ENCODE measurements at places on chromosomes 7 and 10.

DNA sequence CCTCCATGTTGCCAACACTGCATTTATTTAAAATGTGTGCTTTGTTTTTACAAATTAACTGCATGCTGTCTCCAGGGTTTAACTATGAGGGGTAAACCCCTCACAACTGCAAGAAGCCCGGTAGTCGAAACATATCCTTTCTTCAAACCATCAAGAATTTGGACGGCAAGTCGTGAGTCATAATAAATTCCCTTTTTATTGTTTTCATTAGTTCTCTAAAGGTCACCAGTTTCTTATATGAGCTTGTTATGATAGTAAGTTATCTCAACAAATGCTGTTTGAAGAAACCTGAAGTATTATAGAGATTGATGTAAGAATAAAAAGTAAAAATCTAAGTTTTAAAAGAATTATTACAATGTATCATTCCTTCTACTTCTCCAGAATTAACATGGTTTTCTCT is 12.2 kb upstream of the FIGNL1 start:
- no peak for DNase-seq

- peak; percentile 97 for DNase-seq
Observed at GRCh38 chr7:5822742-5823503, 41.5 kb upstream of the RNF216 start.

- no peak for DNase-seq
Observed at GRCh38 chr10:70364772-70365091, 17.7 kb downstream of the LRRC20 start.

- no peak for DNase-seq
Observed at GRCh38 chr7:136685501-136686173, 182.8 kb upstream of the CHRM2 start.

DNA sequence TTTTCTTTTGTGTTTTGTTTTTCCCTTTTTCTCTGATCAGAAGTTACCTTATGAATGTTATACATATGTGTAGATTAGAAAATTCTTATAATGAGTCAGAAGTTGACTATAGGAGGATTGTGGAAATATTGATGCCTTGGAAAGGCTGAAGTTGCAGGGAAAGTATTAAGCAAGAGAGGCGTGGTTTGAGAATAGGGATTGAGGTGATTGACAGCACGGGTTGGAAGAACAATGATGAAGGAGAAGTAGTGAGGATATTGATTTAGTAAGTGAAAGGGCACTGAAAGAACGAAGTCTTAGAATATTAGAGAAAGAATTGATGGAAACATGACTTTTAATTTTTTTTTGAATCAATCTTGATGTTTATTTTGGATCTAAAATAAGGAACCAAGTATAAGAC is 176.0 kb downstream of the EXOC4 start:
- no peak for DNase-seq

DNA sequence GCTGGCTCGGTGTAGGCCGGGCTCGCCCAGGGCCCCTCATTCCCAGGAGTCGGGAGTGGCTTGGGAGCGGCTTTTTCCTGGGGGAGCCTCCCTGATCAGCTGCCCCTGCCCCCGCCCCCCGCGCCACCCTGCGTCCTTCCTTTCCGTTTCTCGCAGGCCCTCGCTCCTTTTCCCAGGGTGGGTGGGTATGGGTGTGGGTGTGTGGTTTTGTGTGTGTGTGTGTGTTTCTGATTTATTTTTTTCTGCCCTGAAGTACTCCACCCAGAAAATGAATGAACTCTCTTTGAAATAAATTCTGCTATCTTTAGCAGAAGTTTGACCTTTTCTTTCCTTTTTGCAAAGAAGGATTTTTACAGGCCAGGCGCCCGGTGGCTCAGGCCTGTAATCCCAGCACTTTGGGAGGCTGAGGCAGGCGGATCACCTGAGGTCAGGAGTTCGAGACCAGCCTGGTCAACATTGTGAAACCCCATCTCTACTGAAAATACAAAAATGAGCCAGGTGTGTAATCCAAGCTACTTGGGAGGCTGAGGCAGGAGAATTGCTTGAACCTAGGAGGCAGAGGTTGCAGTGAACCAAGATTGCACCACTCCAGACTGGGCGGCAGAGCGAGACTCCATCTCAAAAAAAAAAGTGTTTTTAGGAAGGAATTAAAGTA is 30.0 kb upstream of the AP5Z1 start:
- DNase-seq: no peak

DNA sequence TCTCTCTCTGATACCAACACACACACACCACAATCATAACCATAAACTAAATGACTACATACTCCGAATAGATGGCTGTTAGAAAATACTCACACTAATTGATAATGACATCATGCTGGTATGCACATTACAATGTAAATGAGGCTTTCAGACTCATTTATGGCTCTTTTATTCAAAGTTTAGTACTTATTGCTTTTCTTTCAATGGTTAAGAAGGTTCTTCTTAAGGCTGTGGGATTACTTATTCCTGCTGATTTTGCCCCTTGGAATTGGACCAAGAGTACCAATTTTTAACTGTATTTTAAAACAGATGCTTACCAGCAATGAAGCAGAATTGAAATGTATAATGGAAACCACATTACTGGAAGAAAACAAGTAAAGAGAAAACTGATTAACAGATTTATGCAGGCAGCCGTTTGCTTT is 20.6 kb upstream of the CABCOCO1 start:
- no peak for DNase-seq

DNA sequence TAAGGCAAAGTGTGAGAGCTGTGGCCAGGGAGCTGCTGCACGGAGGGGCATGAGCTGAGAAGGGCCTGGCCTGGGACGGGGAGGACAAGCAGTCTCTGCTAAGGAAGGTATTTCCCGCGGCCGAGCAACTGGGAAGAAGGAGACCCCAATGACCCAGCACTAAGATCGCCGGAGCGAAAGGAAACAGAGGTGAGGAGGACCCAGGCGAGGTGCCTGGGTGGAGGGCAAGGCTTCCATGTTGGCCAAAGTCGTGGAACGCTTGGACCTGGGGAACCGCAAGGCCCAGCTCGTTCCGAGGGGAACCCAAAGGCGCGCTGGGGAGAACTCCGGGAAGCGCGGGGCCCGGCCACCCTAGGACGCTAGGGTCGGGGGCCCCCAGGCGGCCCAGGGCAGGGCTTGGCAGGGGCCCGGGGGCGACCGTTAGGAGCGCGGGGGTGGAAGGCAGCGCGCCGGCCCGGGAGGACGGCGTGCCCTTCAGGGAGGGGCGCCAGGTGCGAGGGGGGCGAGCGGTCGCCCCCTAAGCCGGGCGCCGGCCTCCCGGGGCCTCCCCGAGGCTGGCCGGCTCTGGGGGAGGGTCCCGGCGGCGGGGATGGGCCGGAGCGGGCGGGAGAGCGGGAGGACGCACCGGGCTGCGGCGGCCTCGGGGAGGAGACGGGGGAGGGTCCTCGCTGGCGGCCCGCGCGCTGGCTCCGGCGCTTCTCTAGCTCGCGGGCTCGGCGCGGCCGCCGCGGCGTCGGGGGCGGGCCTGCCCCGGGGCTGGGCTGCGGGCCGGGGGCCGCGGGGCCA is 545 bp downstream of the GIGYF1 start:
- peak; percentile 53 for DNase-seq

DNA sequence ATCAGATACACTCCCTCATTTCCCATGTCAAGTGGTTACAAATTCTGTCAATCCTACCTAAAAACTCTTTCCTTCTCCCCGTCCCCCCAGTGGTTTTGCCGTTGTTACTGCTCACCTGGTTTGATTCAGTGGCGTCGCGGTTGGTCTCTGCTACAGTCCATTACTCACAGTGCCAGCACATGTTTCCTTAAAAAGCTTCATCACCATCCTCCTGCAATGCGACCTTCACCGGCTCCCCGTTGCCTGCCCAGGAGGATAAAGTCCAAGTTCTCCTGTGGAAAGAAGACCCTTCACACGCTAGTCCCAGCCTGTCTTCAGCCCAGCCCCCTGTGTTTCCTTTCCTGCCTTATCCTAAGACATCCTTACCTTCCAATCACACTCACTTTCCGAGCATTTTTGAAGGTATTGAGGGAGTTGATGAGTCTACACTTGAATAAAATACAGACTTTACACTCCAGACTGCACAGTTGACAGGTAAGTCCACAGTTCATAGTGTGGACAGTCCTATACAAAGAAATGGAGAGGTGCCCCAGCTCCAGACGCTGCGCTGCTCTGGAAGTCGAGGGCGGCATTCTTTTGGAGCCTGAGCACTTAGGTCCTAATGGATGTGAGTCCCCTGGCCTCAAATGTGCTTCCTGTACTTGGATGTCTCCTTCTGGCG is 3.4 kb upstream of the LARP4B start:
- DNase-seq: no peak

- no peak for DNase-seq
Observed at GRCh38 chr7:27164045-27164366, 1.3 kb downstream of the HOXA9 start.

- no peak for DNase-seq
Observed at GRCh38 chr10:43166880-43167497, 28.7 kb downstream of the CSGALNACT2 start.

- DNase-seq: no peak
Observed at GRCh38 chr10:100867261-100867963, 45.4 kb upstream of the SLF2 start.

GRCh38 chr7:44977304-44977958 is 1.4 kb downstream of the MYO1G start:
- DNase-seq: no peak

- DNase-seq: no peak
Observed at GRCh38 chr7:135731-136645, 56.4 kb upstream of the FAM20C start.

DNA sequence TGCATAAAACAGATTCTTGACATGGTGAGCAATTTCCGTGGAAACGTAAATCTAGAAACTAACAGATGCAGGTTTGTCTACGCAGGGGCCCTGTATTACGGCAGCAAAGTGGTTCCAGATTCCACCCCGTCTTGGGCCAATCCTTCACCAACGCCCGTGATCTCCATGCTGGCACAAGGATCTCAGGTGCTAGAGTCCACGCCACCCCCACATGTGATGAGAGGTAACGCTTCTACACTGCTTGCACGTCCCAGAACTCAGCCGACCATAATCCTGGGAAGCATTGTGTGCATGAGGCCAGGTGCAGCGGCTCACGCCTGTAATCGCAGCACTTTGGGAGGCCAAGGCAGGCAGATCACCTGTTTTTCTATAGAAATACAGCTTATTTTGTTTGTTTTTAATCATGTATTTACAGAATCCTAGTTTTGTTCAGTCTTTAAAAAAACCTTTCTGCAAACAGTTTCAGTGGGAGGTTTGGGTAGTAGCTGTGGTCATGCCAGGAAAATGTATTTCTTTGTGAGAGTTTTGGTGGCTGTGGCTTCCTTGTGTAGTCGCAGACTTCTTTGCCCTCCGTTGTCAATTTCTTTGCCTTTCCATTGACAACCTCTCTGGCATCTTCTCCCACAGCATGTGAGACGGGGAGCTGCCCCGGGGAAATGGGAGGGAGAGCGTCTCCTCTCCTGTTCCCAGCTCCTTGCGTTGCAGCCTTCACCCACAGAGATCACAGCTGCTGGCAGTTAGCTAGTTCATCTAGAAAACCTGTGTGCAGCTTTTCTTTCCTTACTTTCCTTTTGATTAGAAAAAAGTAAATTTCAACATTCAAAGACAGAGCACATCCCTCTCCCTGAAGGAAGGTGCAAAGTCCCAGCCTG is 35.7 kb downstream of the ITIH2 start:
- no peak for DNase-seq

- DNase-seq: no peak
Observed at GRCh38 chr10:124517931-124518330, 56.3 kb downstream of the LHPP start.

DNA sequence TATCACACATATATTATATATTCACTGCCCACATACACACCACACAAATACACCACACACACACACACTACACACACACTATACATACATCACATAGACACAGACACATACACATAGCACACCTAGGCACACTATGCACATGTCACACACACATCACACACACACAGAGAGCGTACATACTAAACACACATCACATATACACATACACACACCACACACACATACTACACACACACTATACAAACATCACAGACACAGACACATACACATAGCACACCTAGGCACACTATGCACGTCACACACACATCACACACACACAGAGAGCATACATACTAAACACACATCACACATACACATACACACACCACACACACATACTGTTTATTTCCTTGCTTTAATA is 165.5 kb downstream of the KCNMA1 start:
- no peak for DNase-seq

- peak; percentile 24 for DNase-seq
Observed at GRCh38 chr10:63115732-63116383, 17.3 kb upstream of the NRBF2 start.

DNA sequence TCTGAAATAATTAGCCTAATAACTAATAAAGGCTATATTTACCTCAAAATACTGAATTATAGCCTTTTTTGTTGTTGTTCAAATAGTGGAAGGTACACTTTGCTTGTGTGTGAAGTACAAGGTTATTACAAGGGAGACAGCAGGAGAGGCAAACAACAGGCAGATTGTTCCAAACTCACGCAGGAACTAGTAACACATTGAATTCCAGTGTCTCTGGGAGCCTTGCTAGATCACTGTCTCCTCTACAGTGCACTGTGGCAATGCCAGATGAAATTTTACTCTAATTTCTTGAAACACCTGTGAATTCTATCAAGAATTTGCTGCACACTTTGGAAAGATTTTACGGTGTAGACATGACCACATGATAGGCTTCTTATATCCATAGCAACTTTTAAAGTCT is 112.6 kb downstream of the MDFIC start:
- no peak for DNase-seq

DNA sequence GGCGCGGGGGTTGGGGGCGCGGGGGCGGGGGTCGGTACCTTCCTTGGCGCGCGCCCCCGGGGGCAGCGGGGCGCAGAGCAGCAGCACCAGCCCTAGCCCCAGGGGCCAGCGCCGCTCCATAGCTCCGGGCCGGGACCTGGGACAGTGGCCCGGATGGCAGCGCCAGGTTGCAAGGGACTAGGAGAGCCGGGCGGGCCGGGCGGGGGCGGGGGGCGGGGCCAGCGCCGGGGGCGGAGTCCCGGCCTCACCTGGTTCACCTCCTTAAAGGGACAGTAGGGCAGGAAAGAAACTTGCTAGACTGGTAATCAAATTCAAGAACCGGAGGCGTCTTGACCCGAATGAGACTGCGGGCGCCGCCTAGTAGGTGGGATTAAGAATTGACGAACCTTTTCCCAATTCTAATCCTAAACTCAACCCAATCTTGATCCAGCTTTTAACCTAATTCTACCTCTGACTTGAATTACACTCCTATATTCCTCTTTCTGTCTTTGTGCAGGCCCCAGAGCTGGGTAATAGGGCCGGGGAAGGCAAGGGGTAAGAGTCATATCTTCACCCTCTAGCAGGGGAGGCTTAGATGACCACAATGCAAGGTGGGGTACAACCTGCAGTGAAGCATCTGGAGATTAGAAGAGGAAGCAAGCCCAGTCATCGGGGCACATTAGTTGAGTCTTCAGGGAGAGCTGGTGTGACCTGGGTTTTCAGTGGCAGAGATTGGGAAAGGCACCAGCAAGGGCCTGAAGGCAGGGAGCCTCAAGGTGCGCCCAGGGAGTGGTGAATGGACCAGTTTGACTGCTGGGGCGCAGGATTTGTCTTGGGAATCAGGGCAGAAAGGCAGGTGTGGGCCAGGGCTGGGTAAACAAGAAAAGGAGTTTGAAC is at the start of gene EPHA1:
EPHA1 (minus strand) TSS at position 171 of the 876 bp plus-strand sequence; CDS start at position 120, 51 bp downstream.
- peak; percentile 90 for DNase-seq

- DNase-seq: no peak
Observed at GRCh38 chr7:111168182-111168581, 77.3 kb downstream of the LRRN3 start.

- peak; percentile 47 for DNase-seq
Observed at GRCh38 chr10:109852475-109853037, 70.8 kb downstream of the XPNPEP1 start.

- DNase-seq: no peak
Observed at GRCh38 chr7:44288811-44289340, 36.5 kb downstream of the CAMK2B start.
